ENCODE measurements at places on chromosomes 3 and 15.

GRCh38 chr3:99651531-99651930 is 13.1 kb downstream of the COL8A1 start:
- DNase-seq: no peak

DNA sequence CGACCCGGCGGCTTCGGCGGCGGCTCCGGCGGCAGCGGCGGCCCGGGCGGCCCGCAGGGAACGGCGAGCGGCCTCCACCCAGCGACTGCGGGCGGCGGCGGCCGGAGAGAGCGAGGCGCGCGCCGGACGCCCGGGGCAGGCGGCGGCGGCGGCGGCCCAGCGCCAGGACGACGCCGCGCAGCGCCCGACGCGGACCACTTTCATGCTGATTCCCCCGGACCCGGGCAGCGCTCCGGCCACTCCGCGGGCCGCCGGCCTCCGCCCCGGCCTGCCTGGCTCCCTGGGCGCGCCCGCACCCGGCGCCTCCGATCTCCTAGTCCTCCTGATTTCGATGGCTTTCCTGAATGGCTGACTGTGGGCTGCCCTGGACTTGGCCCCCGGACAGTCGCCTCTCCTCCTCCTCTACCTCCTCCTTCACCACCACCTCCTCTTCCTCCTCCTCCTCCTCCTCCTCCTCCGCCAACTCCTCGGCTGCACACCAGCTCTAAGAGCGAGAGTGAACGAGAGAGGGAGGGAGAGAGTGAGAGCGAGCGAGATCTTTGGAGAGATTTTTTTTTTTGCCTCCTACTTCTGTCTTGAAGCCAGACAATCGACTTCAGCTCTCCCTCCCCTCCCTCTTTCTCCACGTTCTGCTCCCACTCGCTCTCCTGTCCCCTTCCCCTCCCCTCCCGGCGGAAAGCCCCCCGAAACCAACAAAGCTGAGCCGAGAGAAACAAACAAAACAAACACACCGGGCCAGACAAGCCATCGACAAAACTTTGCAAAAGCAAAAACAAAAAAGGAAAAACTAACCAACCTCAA is 844 bp downstream of the NR2F2 start:
- no peak for DNase-seq

DNA sequence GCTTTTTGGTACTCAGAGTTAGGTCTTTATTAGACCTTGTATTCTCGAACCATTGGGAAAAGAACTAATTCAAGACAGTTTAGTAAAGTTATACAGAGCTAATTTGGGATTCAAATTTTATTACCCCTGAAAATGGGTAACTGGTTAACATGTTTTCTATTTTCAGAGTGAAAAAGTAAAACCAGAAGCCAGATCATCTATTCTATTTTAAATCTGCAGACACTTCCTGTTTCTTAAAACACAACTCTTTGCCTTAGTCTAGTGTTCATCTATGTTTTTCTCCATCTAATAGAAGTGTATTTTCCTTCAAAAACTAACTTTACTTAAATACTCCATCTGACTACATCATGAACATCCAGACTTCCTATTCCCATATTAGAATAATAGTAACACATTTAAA is 113.4 kb downstream of the CCNL1 start:
- DNase-seq: no peak

DNA sequence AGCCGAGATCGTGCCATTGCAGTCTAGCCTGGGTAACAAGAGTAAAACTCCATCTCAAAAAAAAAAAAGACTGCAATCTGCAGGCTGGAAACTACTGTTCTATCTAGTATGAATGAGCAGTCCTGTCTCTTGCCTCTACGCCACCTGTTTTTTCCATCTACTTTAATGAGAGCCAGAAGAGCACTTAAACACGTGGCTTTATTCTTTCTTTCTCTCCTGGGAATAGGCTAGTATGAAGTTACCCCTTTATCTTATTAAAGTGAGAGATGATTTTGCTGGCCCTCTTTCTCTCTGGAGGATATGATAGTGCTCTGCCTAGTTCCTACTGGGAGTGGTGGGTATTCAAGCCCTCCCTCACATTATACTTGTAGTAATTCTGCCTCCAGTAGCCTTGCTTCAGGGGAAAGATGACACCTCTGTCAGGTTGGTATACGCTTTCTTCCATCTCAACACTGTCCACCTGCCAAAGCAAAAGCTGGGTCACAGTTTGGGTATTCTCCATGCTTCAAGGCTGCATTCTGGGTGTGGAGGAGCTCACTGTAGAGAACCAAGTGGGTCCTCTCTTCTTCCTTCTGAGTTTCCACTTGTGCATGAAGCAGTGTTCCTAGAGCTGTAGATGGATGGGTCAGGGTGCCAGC is 17.8 kb downstream of the MAPKBP1 start:
- DNase-seq: no peak

DNA sequence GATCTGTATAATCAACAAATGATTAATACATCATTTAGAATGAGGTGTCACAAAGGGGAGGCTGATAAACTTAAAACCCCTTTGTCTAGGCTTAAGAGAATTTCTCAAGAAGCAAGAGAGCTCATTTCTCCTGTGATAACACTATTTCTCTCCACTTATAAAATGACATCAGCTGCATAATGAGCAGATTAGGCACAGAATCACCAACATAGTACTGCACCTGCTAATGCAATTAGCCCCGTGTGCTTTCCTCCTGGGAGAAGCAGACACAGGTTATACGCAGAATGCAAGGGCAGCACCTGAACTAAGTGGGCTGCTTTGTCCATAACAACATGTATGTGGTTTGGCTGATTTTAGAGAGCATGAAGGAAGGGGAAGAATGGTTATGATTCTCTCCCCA is 515.3 kb upstream of the CFAP20DC start:
- no peak for DNase-seq

DNA sequence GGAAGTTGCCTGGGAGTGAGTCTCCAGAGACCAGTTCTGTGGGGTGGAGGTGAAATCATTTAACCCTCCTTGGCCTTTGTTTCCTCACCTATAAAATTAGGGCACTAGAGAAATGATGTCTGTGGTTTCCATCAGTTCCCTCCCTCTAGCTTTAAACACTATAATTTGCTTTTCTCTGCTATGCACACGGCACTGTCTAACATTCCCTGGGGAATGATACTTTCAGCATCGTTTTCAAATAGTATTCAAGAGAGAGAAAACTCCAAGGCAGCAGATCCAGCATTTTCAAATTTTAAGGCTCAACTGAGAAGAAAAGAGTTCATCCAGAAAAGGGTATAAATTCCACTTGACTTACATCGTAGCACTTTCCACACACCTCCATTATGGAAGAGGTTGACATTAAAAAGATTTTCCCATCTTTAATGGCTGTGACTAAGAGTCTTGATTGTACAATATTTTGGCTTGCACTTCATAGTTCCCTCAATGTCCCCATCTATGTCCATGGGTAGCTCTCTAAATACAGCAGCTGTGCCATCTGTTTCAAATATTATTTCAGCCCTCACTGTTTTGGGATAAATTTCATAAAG is 137.7 kb upstream of the ZPLD1 start:
- DNase-seq: no peak

- no peak for DNase-seq
These were observed 45.0 kb downstream of the IQSEC1 start for GRCh38 chr3:13028010-13028821.

Data from osteocyte (in vitro differentiated cells).